ENCODE measurements at places on chromosomes 7 and 10.

DNA sequence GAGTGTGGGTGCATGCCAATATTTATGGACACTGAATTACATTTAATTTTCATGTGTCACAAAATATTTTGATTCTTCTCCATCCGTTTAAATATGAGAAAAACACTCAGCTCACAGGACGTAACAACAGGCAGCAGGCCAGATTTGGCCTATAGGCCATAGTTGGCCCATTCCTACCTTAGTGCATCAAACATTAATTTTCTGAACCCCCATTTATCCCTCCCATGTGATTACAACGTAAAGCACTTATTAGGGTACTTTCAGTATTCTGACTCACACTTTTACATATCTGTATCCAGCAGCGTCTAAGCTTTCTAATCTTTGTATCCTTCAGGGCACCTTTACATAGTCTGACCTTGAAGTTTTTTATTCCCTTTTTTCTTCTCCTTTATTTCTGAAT, 4.0 kb downstream of the IDI1 start:
- no peak for DNase-seq

DNA sequence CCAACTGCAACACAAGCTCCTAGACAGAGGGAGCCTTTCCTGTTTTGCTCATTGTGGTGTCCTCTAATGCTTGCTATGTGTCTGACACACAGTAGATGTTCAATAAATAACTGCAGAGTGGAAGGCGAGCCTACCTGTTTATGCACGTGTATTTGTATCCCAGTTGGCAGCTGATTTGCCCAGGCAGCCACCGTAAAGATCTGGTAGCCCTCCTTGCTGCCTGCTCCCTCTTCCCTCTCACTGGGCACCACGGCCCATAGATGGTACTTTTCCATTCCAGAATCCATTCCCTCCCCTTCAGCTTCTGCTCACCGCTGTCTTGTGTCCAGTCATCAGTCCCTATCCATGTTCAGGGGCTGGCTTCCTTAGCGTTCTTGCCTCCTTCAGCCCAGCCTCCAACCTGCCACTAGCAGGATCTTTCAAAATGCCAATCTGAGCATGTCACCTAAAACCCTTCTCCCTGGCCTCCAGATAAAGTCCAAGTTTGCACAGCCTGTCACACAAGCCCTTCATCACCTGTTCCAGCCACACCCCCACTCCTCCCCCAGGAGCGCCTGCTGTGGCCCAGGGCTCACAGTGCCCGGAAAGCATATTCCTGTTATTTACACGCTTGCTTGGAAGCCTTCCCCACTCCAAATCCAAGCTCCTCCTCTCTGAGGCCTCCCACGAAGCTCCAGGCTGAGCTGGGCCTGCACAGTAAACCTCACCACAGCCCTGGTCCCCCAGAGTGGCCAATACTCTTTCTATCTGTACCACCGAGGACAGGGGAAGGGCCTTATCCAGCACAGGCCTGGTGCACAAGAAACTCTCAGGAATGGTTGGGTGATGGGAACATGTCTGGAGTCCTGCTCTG, 21.0 kb downstream of the ZCCHC24 start:
- no peak for DNase-seq

GRCh38 chr7:150996376-150997074, 5.7 kb downstream of the NOS3 start:
- DNase-seq = no peak

- DNase-seq = no peak
Observed at GRCh38 chr10:12201543-12201942, 5.6 kb downstream of the CDC123 start.

DNA sequence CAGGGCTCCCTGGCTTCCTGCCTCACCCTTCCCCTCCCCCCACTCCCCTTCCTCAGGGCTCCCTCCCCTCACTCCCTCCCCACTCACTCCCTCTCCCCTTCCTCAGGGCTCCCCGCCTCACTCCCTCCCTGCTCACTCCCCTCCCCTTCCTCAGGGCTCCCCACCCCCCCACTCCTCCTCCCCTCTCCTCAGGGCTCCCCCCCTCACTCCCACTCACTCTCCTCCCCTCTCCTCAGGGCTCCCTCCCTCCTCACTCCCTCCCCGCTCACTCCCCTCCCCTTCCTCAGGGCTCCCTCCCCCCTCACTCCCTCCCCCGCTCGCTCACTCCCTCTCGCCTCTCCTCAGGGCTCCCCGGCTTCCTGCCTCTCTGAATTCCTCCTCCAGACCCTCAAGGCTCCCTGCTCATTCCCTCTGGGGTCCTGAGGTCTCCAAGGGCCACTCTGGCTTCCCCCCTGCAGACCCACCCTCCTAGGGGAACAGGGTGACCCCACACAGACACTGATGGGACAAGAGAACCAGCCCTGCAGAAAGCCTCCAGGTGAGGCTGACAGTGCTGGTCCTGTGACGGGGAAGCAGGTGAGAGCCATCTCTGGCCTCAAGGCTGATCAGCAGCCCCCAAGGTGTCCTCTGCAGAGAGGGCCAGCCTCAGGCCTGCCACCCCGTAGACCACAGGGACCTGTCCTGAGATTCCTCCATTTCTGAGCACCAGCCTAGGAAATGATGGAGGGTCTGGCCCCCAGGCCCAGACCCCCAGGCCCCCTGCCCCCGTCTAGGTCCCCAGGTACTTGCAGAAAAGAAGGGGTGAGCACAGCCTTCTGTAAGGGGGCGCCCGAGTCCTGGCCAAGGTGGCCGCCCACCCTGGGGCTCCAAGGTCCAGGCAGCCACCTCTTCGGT, 47.2 kb downstream of the PWWP2B start:
- no peak for DNase-seq

- DNase-seq = no peak
Observed at GRCh38 chr7:125406111-125406510, 476.5 kb upstream of the POT1 start.

DNA sequence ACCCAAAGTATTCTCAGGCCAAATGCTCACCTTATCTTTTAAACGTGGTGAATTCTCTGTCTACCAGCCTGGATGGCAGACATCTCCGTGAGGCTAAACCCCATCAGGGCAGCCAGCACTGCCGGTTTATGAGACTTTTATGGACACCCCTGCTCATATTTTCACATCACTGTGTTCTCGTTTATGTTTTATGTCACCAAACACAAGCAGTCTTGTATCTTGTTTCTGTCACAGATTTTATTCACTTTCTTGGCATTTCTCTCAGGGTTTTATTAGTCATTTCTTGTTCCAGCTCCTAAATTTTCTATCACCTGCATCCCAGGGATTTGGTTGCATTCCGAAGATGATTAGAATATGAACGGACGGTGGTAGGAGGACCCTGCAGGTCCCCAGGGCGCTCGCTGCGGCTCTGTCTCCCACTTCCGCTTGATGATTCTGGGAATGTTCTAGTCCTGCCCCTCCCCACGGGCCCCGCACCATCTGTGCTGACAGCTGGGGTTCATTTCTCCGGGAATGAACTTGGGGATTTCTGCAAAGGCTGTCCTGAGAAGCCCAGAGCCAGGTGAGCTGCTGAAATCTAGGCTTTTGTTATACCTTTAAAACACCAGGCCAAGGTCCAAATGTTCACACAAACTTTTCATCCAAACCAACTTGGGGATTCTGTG, 217.6 kb downstream of the GFRA1 start:
- no peak for DNase-seq

DNA sequence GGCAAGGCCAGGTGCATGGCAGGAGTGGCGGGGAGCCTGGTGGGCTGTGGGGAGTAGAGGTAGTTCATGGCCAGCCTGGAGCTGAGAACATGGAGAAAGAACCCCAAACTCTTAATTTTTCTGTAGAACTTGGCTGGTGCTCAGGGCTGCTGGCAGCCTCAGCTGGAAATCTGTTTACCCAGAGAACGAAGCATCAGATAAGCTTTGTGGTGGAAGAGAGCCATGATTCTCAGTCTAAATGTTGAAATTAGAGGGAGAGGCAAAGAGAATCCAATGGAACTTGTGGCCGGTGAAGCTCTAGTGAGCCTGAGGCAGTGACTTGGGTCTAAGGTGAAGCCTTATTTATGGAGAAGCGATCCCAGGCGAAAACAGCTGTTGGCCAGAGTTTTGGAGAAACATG, 126.4 kb downstream of the CCDC3 start:
- no peak for DNase-seq

GRCh38 chr10:114482480-114483304, 78.4 kb upstream of the AFAP1L2 start:
- DNase-seq = no peak

GRCh38 chr7:139567647-139568345, 44.3 kb downstream of the CLEC2L start:
- DNase-seq = no peak

GRCh38 chr10:123381224-123381623, 227.0 kb downstream of the BUB3 start:
- DNase-seq = no peak

DNA sequence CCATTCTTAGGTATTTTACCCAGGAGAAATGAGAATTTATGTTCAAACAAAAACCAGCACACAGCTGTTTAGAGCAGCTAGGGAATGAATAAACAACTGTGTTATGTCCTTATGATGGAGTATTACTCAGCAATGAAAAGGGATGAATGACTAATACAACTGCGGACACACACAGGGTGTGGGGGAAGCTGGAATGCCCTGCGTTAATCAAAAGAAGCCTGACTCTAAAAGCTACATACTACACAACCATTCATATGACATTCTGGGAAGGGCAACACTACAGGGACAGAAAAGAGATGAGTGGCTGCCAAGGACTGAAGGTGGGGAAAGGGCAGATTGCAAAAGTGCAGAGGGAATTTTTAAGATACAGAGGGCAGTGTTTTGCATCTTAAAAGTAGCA, 64.0 kb downstream of the DLG5 start:
- DNase-seq = no peak

- DNase-seq = no peak
Observed at GRCh38 chr10:116777006-116777405, 34.6 kb upstream of the HSPA12A start.

- DNase-seq = peak; percentile 1
Observed at GRCh38 chr7:48426966-48427555, 255.8 kb downstream of the ABCA13 start.

DNA sequence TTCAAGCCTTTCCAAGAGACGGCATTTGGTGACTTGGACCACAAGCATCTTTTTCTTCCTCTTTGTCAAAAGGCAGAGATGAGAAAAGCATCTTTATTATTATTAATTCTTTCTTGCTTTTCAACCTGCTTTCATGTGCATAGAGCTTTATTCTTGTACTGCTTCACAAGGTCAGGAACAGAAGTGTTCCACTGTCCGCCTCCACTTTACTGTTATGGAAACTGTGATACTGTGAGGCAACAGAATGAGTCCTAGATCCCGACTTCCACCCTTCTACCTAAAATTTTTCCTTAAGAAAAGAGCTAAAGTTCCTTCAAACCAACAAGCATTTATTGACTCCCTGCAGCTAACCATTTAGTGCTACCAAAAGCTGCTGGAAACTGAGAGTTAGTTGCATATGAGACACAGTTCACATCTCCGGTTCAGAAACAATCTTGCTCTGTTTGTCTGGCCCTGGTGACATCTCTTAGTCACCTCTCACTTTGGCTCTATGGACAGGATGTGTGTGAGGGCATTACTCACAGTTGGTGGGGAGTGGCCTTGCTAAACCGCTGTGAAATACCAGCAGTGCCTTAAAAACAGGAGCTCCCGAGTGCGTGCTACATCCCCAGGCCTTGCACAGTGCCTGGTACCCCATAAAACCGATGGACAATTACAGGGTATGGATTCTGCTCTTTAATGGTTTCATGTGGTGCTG, 77.1 kb upstream of the TRIL start:
- DNase-seq = no peak

- peak; percentile 82 for DNase-seq
Observed at GRCh38 chr10:17228091-17229015, at the start of gene VIM. Gene VIM, plus strand, starts transcription at chr10:17228241. Its CDS starts 1,182 bp downstream, at chr10:17229423.

- DNase-seq = no peak
Observed at GRCh38 chr10:101291331-101292193, 62.3 kb upstream of the LBX1 start.
